ENCODE measurements at places on chromosomes 4 and X. TPM values are rescaled to one million over a fixed set of nuclear protein-coding genes. Genes with fewer than 3 reads are reported as not detected.

- no peaks in the 10 kb centered on the region for H3K27me3 ChIP-seq
- DNase-seq = no peak
- no peaks in the 10 kb centered on the region for H3K36me3 ChIP-seq
- no peak overlapping the region for H3K4me3 ChIP-seq
These were observed 328.4 kb upstream of the SPANXN1 start for GRCh38 chrX:144918936-144919335.

GRCh38 chrX:103275947-103276567, 493 bp downstream of the TCEAL5 start:
- peaks cover 6% of the 10 kb centered on the region for H3K4me1 ChIP-seq
- no peaks in the 10 kb centered on the region for H3K36me3 ChIP-seq
- H3K27me3 ChIP-seq = peaks cover 33% of the 10 kb centered on the region
- DNase-seq = no peak

DNA sequence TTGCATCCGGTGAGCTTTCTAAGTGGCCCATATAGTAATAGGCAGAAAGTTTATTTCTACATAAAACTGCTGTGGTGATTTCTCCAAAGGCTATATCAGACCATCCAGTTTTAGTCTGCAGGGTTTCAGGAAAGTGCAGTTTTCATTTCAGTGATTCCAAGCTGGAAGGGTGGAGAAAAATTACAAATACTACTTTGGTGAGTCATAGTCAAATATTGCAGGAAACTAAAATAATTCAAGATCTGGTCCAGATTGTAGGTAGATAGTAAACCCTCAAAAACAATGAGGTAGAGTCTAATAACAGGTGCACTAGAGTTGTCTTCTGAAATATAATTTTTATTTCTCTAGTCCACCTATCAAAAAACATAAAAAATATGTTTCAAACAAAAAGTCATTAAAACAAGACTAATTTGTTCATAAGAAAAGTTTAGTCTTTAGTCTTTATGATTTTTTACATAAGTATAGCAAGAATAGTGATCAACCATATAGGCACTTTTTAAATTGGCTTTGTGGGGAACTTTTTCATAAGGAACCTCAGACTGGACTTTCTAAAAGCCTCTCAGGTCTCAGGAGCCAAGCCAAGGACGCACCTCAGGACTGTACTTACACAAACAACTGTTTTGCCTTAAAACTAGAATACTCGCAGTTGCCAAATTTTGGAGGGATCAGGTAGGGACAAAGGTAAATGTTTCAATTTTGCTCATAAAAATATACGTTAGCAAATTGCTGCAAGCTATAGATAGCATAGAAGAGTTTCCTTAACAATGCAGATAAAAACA, 101.8 kb upstream of the TLR3 start:
- peaks cover 3% of the 10 kb centered on the region for H3K27me3 ChIP-seq
- H3K27ac ChIP-seq = no peak overlapping the region
- H3K4me3 ChIP-seq = no peak overlapping the region
- H3K36me3 ChIP-seq = no peaks in the 10 kb centered on the region
- DNase-seq = no peak

GRCh38 chrX:33457102-33457501, 245.8 kb upstream of the DMD start:
- no peaks in the 10 kb centered on the region for H3K4me1 ChIP-seq
- H3K4me3 ChIP-seq = no peak overlapping the region
- DNase-seq = no peak
- H3K27me3 ChIP-seq = no peaks in the 10 kb centered on the region
- no peak overlapping the region for H3K27ac ChIP-seq

DNA sequence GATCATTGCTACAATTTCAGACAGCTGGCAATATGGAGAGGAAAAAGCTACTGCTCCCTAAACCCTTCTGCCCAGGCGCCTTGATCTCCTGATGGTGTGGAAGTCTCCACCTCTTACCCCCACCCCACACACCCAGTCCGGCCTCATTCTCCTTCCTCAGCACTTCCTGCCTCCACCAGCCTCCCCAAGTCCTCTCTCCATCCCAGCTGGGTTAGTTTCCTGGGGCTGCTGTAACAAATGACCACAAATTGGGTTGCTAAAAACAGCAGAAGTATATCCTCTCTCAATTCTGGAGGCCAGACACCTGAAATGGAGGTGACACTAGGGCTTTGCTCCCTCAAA, 1.1 kb upstream of the CCNQ start:
- DNase-seq = peak; percentile 42
- no peaks in the 10 kb centered on the region for H3K27me3 ChIP-seq
- H3K36me3 ChIP-seq = peaks cover 4% of the 10 kb centered on the region
- peaks cover 49% of the 10 kb centered on the region for H3K4me1 ChIP-seq

The AKAP4 gene
- total RNA-seq = not detected
